CD4-positive, alpha-beta T cell treated with Interleukin-4 for 4 hours (primary cell): ENCODE measurements at places on chromosomes 1 and 21.
A peak's percentile ranks its signal among the peaks of the same experiment; 100 is the strongest.

DNA sequence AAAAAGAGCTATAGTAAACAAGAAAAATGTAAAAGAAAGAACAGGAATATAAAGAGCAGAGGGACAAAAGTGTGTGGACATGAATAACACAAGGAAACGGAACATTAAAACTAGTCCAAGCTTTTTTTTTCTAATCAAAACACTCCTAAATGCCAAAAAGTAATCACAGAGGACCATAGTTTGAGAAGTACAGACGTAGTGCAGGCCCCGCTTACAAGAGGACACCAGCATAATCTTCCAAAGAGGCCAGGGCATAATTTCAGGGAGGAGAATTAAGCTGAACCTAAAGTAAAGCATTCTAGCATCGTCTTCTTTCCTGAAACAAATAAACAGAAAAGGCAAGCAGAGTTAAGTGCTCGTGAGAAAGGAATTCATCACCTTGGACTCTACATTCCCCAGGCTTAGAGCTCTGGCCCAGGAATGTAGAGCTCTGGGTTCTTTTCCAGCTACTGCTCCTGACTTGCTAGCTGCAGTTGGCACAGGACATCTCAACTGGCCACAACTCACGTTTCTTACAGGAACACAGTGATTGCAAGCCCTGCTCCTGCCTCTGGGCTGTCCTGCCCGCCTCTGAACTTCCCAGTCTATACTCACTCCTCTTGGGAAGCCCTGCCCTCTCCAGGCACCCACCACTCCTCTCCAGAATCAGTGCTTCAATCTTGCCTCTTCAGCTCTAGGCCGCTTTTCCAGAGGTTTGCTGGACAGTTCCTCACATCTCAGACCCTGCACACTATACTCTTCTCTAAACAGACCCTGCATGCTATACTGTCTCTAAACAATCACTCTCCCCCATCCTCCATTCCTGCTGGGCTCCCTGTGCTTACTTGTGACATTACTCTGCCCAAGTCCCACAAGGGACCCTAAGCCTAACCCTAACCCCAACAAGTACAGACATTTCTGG is 9.8 kb downstream of the RGS8 start:
- DNase-seq, result no peak

GRCh38 chr1:2050793-2051682 is 827 bp downstream of the PRKCZ start:
- peak; percentile 11 for DNase-seq

DNA sequence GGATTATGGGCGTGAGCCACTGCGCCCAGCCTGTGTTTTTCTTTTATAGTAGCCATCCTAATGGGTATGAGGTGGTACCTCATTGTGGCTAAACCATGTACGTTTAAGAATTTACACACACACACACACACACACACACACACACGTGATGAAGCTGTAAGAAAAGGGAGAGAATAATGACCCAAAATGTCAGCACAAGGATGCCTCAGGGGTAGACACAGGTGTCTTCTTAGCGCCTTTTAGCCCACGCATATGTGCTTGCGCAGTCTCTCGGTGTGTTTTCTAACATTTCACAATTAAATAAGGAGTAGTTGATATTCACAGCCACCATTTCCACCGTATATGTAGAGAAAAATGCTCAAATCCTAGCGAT is 782 bp upstream of the PFKL start:
- peak; percentile 20 for DNase-seq

GRCh38 chr21:44517175-44517899 is 22.7 kb downstream of the KRTAP10-1 start:
- no peak for DNase-seq

GRCh38 chr1:10613861-10614260 is 139.1 kb downstream of the PEX14 start:
- DNase-seq, result no peak

DNA sequence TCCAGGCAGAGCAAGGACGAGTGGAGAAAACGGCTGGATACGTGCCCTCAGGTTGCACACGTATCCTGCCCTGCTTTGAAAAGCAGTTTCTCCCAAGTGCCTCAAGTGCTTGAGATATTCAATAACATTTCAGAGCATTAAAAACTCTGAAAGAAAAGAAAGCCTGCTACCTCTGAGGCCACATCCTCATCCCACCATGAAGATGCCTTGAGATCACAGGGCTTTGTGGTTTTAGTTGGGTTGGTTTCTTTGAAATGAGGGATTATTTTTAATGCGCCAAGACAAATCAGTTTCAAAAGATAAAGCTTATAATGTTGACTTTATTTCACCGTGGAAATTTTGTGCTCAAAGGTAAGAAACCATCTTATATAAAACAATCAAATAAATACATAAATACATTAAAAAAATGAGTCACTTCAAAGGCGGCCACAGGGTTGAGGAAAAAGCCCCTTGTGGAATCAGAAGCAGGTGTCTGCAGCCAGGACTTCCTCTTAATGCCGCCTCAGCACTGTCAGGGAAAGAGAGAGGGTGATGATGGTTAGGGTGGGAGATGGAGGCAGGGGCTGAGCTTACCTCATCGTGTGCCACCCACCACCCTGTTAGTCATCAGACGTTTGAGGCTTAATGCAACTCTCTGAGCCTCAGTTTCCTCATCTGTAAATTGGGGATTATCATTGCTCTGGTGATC is 1.4 kb downstream of the NPPB start:
- no peak for DNase-seq

- no peak for DNase-seq
Measured at GRCh38 chr1:231857609-231858135, 231.1 kb downstream of the DISC1 start.

DNA sequence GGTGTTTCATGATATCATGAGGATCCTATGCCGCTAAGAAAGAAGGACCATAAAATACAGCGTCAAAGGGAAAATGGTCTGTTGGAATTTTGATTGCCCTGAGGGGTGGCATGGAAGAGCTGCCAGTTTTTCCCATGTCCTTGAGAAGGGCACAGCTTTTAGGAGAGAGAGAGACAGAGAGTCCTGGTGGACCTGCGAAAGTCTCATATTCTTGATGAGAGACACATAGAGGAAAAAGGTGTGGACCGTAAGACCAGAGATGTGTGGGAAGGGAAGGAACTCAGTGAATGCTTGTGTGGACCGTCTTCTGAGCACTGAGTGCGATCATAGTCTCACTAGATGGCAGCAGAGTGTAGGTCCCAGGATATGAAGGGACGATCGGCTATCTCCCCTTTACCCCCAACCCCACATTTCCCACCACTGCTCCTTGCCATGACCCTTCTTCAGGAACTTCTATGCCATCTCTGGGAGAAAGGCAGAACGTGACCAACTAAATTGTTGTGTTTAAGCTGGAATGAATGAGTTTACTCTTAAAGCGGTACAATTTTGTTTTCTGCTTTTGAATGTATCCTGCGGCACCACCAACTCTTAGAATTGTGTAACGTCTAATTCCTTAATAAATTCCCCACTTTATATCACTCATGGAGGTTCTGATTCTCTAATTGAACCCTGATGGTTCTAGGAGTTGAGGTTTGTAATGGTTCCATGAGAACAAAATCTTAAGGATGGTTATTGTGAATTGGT is 117.7 kb downstream of the CTH start:
- DNase-seq, result peak; percentile 2

- DNase-seq, result no peak
Measured at GRCh38 chr1:87785386-87785785, 456.7 kb downstream of the LMO4 start.

GRCh38 chr21:38303300-38303699 is 46.5 kb downstream of the KCNJ15 start:
- no peak for DNase-seq

DNA sequence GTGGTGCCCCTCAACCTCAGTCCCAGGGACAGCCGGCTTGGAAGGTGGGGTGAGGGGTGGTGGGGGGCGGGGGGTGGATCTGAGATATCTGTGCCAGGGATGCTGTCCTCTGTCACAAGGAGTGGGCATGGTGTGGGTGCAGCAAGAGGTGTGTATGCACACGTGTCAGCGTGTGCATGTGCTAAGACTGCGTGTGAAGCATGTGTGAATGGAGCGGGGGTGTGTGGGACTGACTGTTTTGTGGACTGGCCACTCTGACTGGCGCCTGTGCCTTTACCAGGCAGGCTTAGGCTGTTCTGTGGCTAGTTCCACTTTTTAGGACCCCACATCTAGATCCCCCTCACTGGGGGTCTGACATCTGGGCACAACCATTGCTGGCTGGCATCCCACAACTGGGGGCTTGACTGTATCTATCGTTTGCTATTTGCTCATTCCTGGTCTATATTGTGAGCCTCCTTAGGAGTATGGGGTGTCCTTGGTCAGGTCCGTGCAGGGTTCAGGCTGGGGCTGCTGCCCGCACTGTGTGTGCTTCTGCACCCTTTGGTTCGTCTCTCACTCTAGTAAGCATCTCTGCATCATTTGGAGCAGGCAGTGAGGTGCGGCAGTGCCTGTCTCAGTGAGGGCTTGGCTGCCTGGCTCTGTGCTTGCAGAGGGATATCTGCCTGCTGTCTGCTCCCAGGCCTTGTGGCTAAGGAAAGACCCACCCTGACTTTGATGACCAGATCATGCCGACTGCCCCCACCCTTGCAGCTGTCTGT is 1.9 kb downstream of the AMPD2 start:
- no peak for DNase-seq

DNA sequence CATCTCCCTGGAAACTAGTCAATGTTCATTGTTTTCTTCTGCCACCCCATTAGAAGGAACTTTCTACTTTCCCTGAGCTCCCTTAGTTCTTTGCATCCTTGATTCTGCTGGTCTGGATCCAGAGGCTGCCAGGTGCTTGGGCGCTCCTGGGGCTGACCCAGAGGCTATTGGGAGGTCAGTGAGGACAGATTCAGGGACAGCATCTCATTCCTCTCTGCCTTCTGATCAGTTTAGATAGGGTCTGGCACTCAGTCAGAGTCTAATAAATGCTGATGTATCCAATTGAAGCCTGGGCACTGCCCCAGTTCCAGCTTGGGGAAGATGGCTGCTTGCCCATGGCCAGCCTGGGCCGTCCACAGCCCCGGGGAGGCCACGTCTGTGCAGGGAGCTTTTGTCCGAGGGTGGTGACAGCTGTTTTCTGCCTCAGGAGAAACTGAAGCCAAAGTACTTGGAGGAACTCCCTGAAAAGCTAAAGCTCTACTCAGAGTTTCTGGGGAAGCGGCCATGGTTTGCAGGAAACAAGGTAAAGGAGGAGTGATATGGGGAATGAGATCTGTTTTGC is 2.3 kb downstream of the GSTM1 start:
- DNase-seq, result no peak

- DNase-seq, result no peak
Measured at GRCh38 chr1:105294838-105295237, 1545.1 kb downstream of the AMY1C start.

GRCh38 chr1:199308349-199308846 is 669.6 kb downstream of the PTPRC start:
- DNase-seq, result no peak

DNA sequence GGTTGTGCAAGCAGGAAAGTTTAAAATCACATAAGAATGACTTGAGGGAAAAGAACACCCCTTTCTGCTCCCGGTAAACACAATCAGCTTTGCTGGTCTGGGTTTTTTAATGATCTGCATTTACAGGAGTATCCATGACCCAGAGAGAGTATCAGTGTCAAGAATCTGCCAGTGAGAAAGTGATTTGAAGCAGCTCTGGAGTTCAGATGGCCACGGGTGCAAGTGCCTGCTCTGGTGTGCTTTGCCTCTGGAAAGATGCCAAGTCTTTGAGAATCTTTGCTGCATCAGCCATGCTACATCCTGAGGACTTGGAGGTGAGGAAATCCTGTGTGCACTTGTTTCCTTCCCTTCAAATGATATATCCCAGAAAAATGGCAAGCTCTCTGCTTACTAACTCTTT is 18.6 kb upstream of the MYSM1 start:
- peak; percentile 18 for DNase-seq

- DNase-seq, result no peak
Measured at GRCh38 chr1:47367651-47368050, 34.1 kb downstream of the CMPK1 start.

GRCh38 chr1:17287130-17287776 is 20.7 kb upstream of the PADI4 start:
- no peak for DNase-seq
